ENCODE measurements at places on chromosomes 16 and 17.
A peak's percentile ranks its signal among the peaks of the same experiment; 100 is the strongest.

DNA sequence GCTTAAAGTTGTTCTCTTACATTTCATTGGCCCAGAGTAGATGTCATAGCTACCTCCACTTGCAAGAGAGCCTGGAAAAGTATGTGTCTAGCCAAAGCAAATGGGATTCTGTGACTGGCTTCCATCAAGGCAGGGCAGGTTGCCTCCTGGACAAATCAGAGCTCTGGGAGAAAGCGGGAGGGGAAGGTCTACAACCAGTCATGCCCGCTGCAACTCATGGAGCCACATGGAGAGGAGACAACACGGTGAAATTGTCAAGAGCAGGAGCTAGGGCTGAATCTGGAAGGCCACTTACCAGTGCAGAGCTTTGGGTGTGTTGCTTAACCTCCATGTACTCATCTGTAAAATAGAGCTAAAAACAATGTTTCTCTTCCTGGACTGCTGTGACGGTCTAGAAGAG lies 83.8 kb downstream of the MARF1 start:
- no peak for DNase-seq

- no peak for DNase-seq
These were observed 114.7 kb downstream of the NOG start for GRCh38 chr17:56708220-56708558.

- no peak for DNase-seq
These were observed 194.7 kb downstream of the SPECC1 start for GRCh38 chr17:20203761-20204263.

DNA sequence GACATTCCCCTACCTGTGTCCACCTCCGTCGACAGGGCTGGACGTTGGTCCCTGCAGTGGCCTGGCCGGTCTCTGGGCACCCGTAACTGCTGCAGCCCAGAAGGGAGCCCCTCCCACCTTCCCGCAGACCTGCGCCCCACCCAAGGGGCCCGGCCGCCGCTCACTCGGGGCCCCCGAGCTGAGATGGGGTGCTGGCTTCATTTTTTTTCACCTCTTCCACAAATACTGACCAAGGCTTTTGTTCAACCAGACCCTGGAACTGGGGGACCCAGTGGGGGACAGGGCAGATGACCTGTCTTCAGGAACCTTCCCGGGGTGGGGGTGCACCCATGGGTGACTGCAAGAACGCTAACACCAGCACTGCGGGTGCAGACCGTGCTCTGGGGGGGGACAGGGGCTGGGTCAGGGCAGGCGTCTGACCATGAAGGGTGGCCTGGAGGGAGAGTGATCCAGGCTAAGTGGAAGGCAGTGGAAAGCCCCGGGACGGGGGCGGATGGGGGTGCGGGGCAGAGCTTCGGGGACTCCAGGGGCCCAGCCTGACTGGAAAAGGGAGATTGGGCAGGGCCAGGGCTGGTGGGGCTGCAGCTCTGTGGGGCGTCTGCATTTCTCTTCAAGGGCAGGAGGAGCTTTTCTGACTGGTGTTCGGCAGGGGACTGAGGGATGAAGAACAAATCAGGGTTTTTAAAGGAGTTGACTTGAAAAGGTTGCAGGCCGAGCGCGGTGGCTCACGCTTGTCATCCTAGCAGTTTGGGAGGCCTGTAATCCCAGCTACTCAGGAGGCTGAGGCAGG lies 42.3 kb downstream of the SLC7A5 start:
- no peak for DNase-seq

DNA sequence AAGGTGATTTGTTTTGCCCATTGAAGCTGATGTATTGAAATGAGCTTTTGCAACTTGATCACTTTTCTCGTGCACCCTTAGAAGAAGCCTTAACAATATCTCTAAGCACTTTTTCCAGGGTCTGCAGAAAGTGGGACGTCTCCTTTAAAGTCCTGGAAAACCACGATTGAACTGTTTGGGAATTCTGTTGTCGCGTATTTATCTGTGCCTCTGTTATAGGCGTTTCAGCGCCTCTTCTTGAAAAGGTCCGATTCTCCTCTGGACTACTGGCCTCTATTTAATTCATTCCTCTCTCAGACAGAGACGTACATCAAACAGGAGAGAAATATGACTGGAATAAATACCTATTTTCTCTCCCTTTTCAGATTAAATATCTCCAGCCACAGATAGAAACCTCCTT lies 262.4 kb upstream of the PSMD7 start:
- DNase-seq = no peak

DNA sequence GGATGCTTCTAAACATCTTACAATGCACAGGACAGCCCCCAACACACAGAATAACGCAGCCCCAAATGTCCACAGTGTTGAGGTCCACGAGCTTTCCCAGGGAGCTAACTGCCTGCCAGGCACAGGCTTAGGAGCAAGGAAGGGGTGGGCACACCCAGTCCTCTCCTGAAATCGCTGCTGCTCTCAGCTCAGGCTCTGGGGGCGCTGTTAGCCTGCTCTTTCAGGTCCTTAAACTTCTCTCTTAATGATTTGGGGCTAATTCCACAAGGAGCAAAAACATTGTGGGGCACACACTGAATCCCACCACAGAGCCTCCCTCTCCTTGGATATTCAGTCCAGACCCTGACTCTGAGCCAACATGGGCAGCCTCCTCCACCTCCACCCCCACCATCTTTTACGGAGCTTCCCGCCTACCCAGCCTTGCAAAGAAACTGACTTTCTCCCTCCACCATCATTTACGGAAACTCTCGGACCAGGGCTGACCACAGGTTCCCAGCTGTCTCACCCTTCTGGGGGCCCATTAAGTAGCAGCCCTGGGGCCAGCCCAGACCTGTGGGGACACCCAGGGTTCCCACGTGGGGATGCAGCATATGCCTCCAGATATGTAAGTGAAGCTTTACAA lies 1.1 kb downstream of the CD300H start:
- peak; percentile 41 for DNase-seq

DNA sequence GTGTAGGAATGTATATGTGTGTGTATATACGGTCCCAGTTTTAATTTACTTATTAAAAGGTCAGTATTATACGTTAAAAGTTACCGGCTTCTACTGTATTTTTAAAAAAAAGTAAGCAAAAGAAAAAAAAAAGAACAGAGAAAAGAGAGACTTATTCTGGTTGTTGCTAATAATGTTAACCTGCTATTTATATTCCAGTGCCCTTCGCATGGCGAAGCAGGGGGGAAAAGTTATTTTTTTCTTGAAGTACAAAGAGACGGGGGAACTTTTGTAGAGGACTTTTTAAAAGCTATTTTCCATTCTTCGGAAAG lies 1.6 kb downstream of the NOG start:
- no peak for DNase-seq

DNA sequence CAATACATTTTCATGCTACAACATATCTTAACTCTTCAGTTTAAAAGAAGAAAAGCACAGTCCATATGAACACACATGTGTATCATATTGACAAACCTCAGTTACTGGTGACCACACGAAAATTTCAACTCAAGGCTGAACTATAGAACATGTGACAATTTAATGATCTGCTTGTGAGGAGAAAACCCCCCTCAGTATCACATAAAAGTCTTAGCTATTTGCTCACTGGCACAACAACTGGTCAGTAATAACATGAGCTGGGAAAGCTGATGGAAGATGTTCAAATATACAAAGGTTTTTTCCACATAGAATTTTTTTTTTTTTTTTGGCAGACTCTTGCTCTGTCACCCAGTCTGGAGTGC lies 19.5 kb downstream of the ZNF652 start:
- no peak for DNase-seq

DNA sequence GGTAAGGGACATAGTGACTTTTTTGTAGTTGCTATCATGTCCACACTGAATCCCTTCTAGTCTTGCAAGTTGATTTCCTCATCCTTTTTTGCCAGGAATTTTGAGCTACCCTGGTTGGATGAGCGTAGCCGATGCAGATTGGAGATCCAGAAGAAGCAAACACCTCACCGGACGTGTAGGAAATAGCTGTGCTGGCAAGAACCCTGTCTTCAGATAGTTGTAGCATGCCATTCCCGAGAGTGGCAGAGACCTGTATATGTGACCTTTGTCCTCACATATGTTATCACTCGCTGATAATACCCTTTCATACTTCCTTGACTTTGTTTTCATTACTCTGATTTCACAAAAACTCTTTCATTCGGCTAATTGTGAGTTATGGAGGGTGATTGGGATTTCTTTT lies 6.2 kb upstream of the CASC3 start:
- no peak for DNase-seq

GRCh38 chr17:4598776-4599504 lies 14.6 kb downstream of the SMTNL2 start:
- DNase-seq = no peak

DNA sequence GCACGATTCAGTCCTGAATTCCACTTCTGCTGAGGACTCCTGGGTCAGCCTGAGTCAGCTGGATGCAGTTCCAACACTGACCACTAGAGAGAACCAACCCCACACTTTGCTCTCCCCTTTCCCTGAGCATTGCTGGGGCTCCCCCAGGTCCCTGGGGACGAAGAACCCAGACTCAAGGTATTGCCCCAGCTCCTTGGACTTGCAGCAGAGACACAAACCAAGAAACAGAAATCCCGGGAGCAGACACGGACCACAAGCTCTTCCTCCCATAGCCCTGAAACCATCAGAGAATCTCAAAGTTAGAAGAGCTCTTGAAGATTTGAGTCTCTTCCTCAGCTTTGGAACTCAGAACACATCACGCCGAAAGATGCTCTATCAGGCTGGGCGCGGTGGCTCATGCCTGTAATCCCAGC lies 678 bp upstream of the GH1 start:
- DNase-seq = peak; percentile 75

- DNase-seq = no peak
These were observed 1.2 kb downstream of the PSMD11 start for GRCh38 chr17:32445497-32445896.

- no peak for DNase-seq
These were observed 408.6 kb downstream of the HAPSTR1 start for GRCh38 chr16:9499941-9500593.
